ENCODE measurements at places on chromosomes 7 and 10.

GRCh38 chr10:131730771-131731497 lies 169.9 kb upstream of the PPP2R2D start:
- no peak for DNase-seq

- DNase-seq, result no peak
Measured at GRCh38 chr10:62545160-62546066, 171.2 kb downstream of the ZNF365 start.

- no peak for DNase-seq
Measured at GRCh38 chr7:155107126-155107525, 37.0 kb downstream of the HTR5A start.

- peak; percentile 26 for DNase-seq
Measured at GRCh38 chr10:7697426-7697825, 5.7 kb upstream of the ITIH2 start.

- DNase-seq, result peak; percentile 35
Measured at GRCh38 chr7:27160145-27160545, 3.7 kb upstream of the HOXA7 start.

- DNase-seq, result no peak
Measured at GRCh38 chr7:151780631-151781030, 96.3 kb downstream of the PRKAG2 start.

DNA sequence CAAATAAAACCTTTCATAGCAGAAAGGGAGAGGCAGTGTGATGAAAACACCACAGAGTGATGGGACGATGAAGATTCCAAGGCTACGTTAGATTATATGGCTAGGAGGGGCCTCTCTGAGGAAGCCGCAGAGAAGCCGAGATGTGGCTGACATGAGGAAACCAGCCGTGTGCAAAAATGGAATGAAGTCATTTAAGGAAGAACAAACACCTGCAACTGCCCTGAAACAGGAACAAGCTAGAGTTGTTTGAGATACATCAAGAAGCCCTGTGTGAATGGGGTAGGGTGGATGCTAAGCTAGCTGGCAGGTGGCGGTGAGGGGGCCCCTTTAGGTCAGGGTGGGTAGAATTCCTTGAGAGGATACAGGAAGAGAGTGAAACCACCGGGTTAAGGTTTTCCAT lies 129.5 kb downstream of the KLF6 start:
- no peak for DNase-seq

- DNase-seq, result peak; percentile 30
Measured at GRCh38 chr7:69932034-69932628, 333.9 kb downstream of the AUTS2 start.

DNA sequence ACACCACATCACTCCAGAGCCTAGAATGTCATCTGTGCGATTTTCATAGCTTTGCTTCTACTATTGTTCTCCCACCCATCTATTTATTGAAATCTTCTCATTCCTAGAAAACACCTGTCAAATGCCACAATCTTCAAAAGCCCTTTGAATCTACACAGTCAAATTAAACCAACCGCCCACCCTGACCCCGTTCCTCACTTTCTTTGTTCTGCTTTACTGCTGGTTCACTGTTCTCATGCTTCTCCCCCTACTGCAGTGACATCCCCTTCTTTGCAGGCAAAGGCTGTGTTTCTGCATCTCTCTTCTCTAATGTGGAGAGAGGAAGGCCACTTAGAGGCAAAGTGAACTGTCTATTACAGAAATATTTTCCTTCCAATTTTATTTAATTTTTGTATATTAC lies 152.4 kb upstream of the NEBL start:
- DNase-seq, result no peak

GRCh38 chr7:130276796-130277762 lies 10.4 kb downstream of the CPA2 start:
- no peak for DNase-seq

DNA sequence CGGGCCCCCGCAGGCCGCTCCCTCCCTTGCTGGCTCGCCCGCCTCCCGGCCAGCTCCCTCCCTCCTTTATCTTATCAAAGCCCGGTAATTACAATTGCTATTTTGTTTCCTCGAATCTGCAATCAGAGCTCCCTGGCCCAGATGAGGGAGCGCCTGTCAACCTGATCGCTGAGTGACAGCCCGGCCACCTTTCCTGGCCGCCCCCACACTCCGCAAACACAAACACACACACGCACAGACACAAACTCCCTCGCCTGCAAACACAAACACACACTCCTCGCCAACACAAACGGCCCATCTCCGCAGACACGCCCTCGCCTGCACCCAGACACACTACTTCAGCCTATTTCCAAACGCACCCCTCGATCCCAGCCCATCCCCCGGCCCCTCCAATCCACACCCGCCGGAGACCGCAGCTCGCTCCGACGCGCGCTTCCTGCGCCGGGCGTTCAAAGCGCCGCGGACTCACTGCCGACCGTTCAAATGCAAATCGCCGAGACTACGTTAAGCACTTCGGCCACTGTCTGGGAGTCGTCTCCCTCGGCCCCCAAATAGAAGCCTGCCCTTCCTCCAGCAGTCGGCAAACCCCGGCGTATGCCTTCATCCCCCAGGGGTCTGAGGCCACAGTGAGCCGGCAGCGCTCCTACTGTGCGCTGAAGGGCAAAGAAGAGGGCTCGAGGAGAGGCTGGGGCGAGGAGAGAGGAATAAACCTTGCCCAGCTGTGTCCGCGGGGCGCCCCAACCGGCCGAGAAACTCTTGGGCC lies 3.0 kb upstream of the FGF8 start:
- DNase-seq, result no peak

- no peak for DNase-seq
Measured at GRCh38 chr7:84188786-84189405, 5.7 kb downstream of the SEMA3A start.

DNA sequence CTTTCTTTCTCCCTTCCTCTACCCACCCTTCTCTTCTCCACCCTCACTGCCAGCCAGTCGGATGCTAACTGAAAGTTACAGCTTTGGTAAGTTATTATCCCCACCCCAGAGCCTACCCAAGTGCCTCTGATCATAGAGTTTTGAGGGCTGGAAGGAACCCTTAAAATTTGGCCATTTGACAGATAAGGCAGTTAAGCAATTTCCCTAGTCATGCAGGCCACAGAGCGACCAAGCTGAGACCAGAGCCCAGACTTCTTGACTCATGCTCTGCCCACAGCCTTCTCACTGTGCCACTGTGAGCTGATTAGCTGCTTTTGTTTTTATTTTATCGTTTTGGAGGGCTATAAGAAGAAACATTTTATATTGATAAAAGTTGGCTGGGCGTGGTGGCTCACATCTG lies 17.2 kb downstream of the SAP25 start:
- DNase-seq, result no peak

- DNase-seq, result no peak
Measured at GRCh38 chr10:33428682-33429081, 94.2 kb upstream of the NRP1 start.

DNA sequence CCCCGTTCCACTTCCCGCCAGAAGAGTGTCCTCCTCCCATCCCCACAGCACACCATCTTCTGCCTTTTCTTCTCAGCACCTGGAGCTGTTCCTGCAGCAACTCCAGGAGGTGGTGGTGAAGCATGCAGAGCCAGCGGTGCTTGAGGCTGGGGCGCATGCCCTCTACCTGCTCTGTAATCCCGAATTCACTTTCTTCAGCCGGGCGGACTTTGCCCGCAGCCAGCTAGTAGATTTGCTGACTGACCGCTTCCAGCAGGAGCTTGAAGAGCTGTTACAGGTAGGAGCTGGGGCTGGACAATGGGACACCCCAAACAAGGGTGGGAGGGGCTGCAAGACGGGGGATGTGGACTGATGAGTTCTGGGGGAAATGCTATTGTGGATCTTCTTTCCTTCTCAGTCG lies 19.1 kb upstream of the PVRIG start:
- no peak for DNase-seq

DNA sequence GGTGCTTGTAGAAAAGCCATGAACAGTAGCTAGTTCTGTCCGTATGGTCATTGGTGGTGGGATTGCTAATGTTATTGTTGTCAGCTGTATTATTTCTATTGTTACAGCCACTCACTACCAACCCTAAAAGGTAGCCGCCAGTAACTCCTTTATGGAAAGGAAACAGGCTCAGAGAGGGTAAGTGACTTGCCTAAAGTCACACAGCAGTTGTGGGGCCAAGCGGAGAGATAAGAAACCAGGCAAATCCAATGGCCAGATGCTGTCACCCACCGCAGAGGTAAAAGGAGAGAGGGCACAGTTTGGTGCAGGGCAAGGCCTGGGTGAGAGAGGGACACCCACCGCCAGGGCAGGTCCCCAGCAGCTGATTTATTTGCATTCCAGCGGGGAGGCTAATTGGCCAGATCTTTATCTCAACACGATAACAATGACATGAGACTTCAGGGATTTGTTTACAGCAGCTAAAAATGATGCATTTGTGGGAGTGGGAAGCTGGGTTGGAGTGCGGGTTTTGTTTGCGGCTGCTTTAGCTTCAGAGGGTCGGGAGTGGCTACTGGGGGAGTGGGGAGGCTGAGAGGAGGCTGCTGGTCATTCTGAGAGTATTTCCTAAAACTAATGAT lies 8.6 kb upstream of the NKX2-3 start:
- no peak for DNase-seq

DNA sequence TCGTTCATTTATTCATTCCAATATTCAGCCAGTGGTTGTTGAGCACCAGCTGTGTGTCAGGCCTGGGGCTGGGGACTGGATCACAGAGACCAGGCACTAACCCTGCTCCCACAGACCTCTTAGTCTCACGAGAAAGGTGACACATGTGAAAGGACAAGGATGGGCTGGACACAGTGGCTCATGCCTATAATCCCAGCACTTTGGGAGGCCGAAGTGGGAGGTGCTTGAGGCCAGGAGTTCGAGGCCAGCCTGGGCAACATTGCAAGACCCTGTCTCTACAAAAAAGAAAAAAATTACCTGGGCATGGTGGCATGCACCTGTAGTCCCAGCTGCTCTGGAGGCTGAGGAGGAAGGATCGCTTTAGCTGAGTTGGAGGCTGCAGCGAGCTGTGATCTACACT lies 105.9 kb upstream of the SDK1 start:
- DNase-seq, result no peak

DNA sequence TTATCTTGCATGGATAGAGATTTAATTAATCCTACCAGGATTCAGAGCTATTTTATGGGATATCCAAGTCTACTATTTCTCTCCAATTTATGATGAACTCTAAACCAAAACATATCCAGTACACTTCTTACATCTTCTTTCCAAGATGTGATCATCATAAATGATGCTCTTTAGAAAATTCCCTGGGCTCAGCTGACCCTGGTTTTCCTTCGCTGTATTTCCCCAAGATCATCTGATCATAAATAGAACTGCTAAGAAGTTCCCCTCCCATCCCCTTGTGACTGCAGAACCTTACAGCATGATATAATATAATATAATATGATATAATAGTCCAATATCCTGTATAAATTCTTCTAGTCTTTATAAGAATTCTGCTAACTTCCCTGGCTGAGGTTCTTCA lies 114.6 kb upstream of the LYZL2 start:
- DNase-seq, result no peak

- DNase-seq, result peak; percentile 78
Measured at GRCh38 chr7:43535810-43536585, 46.9 kb upstream of the STK17A start.

DNA sequence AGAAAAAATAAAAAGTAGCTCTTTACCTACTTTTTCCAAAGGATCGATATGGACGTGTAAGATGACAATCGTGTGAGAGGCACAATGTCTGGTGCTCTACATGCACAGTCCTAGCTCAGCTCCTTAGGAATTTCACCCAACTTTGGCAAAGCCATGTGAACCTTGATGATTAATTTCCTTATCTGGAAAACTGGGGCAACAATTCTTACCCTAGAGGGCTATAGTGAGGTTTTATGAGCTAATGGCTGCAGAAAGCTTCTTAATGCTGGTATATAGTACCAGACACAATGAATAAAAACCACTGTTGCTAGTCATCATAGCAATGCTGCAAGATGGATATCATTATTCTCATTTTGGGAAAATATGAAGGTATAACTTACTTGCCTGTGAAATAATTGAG lies 202.7 kb downstream of the PARD3 start:
- no peak for DNase-seq

DNA sequence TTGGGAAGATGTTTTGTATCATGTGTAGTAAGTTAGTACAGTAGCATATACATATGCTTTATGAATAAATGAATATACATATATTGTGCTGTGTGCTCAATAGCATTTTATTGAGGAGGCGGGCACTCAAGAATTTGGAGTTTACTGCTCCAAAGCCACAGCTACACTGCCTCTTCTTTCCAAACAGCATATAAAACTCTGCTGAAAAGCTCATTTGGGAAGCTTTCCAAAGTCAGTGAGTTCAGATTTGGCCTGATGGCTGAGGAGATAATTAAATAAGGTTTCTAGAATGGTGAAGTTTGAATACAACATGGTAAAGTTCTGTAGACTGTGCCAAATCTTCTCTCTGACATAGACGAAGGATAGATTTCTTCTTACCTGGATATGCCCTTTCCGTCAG lies 29.8 kb downstream of the CDK1 start:
- DNase-seq, result no peak

GRCh38 chr7:51369746-51370145 lies 53.1 kb upstream of the COBL start:
- DNase-seq, result peak; percentile 36

DNA sequence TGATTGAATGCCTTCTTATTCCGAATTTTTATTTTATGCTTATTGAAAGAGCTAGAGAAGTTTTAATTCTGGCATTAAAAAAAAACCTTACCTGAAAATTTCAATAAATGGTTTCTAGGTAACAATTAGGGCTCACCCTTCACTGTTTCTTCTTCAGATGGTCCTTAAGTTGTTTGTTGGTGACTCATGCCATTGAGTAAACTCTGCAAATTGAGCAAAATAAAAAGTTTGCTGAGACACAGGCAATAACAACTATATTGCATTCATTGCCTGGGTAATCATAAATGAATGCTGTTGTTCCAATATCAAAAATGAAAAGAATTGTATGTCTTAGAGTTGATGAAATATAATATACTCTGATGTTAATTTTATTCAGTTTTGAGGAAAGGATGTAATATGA lies 300.3 kb downstream of the CDK14 start:
- DNase-seq, result no peak

DNA sequence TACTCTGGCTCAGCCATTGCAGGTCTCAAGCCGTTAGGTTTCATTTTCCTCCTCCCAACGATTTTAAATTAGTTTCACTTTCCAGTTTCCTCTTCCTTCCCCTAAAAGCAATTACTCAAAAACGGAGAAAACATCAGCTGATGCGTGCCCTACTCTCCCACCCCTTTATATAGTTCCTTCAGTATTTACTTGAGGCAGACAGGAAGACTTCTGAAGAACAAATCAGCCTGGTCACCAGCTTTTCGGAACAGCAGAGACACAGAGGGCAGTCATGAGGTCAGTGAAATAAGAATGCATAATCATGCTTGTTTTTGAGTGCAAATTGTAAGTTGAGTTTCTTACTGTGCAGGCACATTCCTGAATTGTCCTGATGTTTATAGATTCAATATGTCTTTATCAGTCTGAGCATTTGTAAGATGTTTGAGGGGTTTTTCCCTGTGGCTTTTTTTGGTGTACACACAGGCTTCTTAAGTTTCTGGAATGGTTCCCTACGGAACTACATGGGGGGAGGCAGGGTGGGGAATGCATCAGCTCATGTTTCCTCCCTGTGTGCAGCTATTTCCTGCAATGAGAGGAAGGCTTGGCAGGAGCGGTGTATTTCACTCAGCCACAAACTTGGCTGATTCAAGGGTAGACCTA lies at the start of gene IFIT3:
Gene IFIT3, plus strand, starts transcription at position 195 of the 639 bp plus-strand sequence. Its CDS starts 77 bp downstream, at position 272.
- DNase-seq, result peak; percentile 85

- no peak for DNase-seq
Measured at GRCh38 chr7:102287981-102288278, 1.3 kb downstream of the SH2B2 start.

- DNase-seq, result no peak
Measured at GRCh38 chr7:157566631-157567006, 229.8 kb downstream of the DNAJB6 start.
